ENCODE measurements at places on chromosomes 6 and 20. TPM values are rescaled to one million over a fixed set of nuclear protein-coding genes. Genes with fewer than 3 reads are reported as not detected.

HFE gene
- 8.8 TPM for total RNA-seq

OGFRL1 gene
- total RNA-seq, result 5.8 TPM

TTK gene
- total RNA-seq, result 17.1 TPM

LIME1 gene
- 10.4 TPM for total RNA-seq

SYNJ2 gene
- 47.2 TPM for total RNA-seq

TM9SF4 gene
- total RNA-seq, result 33.6 TPM

COX4I2 gene
- not detected for total RNA-seq

HSPA1L gene
- total RNA-seq, result 1.8 TPM

LPIN3 gene
- 14.9 TPM for total RNA-seq

PSORS1C1 gene
- 4.2 TPM for total RNA-seq

SPEF1 gene
- 2.5 TPM for total RNA-seq

MOXD1 gene
- total RNA-seq, result 2.3 TPM

NKAPL gene
- total RNA-seq, result not detected

HLA-DQA1 gene
- not detected for total RNA-seq

ZNF831 gene
- total RNA-seq, result not detected

AGPAT1 gene
- 41.6 TPM for total RNA-seq

TFAP2C gene
- total RNA-seq, result 16.7 TPM

RAET1E gene
- total RNA-seq, result 3.2 TPM

SPATS1 gene
- not detected for total RNA-seq

PRRT1 gene
- total RNA-seq, result 0.69 TPM

HEBP2 gene
- 36.2 TPM for total RNA-seq

HLA-DOA gene
- total RNA-seq, result not detected

SLC17A2 gene
- not detected for total RNA-seq

HM13 gene
- 272 TPM for total RNA-seq

ARFGEF3 gene
- 0.51 TPM for total RNA-seq

NNAT gene
- not detected for total RNA-seq

Data from A549 treated with CORT108297 at 1 μM for 4 hours (cell line).